Upper lobe of right lung (tissue), 1 donor: ENCODE measurements at places on chromosomes 3 and 15. TPM values are rescaled to one million over a fixed set of nuclear protein-coding genes. Genes with fewer than 3 reads are reported as not detected.

DNA sequence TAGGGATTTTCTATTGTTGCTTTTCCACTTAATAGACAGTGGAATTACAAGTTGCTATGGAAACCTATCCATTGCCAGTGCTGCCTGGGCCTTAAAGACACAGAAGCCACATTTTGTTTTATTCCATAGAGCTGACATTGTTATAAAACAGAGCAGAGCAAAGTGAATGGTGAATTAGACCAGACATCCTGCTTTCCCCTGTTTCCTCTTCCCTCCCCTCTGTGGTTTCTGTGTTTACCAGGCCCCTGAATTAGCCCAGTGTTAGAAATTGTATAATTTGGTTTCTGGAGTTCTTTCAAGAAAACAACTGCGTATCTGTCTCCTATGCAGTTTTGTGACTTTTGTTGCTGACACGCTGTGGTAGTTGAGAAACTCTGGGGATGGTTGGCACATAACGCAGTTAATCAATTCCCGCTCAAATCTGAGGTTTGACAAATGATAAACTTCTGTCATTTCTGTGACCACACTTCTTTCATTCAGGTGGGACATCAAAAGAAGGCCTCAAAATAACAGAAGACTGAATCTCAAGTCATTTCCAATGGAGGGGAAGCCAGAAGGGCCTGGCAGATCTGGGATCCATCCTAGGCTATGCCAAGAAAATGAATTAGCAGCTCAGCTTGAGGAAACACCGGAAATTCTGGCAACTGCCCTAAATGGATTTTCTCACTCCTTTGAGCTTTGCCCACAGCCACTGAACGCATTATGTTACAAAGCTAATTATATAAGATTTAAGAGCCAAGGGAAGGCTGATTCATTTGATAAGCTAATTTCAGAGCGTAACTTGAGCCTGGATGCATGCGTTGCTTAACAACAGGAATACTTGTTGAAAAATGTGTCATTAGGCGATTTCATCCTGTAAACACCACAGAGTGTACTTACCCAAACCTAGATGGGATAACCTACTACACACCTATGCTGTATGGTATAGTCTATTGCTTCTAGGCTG, 46.9 kb downstream of the NR1D2 start:
- no peak for DNase-seq
- H3K36me3 ChIP-seq = no peaks in the 10 kb centered on the region
- H3K27ac ChIP-seq = no peak overlapping the region
- no peaks in the 10 kb centered on the region for H3K27me3 ChIP-seq
- no peak overlapping the region for H3K4me3 ChIP-seq
- peaks cover 14% of the 10 kb centered on the region for H3K4me1 ChIP-seq

GRCh38 chr3:17065315-17065714, 180.6 kb downstream of the PLCL2 start:
- no peak overlapping the region for H3K4me3 ChIP-seq
- no peak overlapping the region for H3K27ac ChIP-seq
- DNase-seq = no peak
- H3K27me3 ChIP-seq = no peaks in the 10 kb centered on the region

DNA sequence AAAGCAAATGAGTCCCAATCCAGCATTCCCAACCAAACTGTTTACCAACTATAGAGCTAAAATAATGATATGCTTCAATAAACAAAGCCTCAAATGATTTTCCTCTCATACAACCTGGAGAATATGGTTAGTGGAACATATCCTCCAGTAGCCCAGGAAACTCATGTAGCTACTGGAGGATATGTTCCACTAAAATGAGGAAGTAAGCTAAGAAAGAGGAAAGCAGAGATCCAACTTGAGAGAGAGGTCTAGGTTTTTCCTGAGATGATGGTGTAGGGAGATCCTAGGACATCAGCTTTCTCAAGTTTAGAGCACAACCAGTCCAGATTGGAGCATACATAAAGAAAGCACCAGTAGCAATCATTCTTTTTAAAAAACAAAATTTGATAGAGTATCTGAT, 44.6 kb upstream of the SLC4A7 start:
- H3K27me3 ChIP-seq = no peaks in the 10 kb centered on the region
- H3K27ac ChIP-seq = no peak overlapping the region
- DNase-seq = no peak
- peaks cover 15% of the 10 kb centered on the region for H3K4me1 ChIP-seq
- no peaks in the 10 kb centered on the region for H3K36me3 ChIP-seq
- no peak overlapping the region for H3K4me3 ChIP-seq

- no peaks in the 10 kb centered on the region for H3K27me3 ChIP-seq
- peaks cover 10% of the 10 kb centered on the region for H3K36me3 ChIP-seq
- no peaks in the 10 kb centered on the region for H3K4me1 ChIP-seq
- H3K4me3 ChIP-seq = no peak overlapping the region
Measured at GRCh38 chr3:195366200-195366925, 76.5 kb downstream of the ACAP2 start.

GRCh38 chr3:29258161-29258560, 22.7 kb upstream of the RBMS3 start:
- H3K27ac ChIP-seq = no peak overlapping the region
- no peak overlapping the region for H3K4me3 ChIP-seq
- no peak for DNase-seq
- no peaks in the 10 kb centered on the region for H3K4me1 ChIP-seq

- no peak overlapping the region for H3K27ac ChIP-seq
- no peak overlapping the region for H3K4me3 ChIP-seq
- no peak for DNase-seq
- no peaks in the 10 kb centered on the region for H3K4me1 ChIP-seq
- no peaks in the 10 kb centered on the region for H3K27me3 ChIP-seq
Measured at GRCh38 chr3:111592143-111592542, 3.0 kb downstream of the ZBED2 start.

DNA sequence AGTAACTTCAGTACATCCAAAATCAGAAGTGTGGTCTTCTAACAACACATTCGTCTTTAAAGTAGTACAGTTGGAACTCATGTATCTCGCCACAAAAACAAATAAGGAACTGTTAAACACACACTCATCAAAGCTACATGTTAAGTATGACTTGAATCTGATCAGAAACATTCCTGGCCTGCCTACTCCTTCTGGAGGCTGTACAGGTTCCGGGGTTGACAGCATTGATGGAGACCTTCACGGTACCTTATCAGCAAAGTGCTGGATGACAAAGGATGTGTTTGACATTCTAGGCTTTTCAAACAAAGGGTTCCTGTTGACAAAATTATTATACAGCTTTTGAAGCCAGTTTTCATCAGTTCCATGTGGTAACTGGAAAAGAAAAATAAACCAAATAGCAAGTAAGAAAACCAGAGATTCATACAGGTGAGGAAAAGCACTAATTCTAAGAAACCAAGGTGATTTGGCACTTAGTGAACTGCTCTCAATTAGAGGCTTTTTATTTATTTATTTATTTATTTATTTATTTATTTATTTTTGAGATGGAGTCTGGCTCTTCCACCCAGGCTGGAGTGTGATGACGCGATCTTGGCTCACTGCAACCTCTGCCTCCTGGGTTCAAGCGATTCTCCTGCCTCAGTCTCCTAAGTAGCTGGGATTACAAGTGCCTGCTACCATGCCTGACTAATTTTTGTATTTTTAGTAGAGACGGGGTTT, 44.3 kb downstream of the MYO5C start:
- no peak for DNase-seq
- H3K4me3 ChIP-seq = no peak overlapping the region
- H3K27me3 ChIP-seq = no peaks in the 10 kb centered on the region
- peaks cover 4% of the 10 kb centered on the region for H3K4me1 ChIP-seq

DNA sequence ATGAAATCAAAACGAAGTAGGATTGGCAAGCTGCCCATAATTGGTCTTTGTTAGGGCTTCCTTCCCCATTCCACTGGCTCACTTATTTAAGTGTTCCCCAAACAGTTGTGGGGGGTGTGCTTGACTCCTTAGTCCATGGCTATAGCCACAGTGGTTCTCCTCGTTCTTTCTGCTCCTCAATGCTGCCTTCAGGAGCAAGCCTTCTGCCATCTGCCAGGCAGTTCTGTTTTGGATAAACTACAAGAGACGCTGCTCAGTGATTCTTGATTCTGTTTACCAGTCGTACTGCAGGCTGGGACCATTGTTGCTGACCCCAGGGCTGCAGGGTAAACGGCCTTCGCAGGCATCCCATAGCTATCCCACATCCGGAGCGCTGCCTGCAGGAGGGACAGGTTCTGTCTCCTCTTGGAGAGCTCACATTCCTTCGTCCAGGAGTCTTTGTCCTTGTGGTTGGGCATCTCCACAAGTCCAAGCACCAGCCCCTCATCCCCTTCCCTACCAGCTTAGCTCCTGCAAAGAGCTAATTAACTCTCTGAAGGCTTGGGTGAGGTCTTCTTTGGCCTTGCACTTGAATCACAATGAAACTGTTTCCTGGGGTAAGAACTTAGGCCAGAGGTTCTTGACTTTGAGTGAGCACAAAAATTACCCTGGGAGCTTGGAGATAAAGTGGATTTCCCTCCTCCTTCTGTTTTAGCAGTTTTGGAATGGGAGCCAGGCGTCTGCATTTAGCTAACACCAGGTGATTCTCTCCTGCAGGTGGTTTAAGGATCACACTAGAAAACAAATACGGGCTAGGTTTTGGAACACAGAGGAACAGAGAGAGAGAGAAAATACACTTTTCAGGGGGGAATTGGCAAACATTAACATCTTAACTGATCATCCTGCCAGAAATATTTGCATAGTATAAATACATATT, 114.9 kb downstream of the SV2B start:
- no peak for DNase-seq
- H3K27me3 ChIP-seq = no peaks in the 10 kb centered on the region
- H3K4me1 ChIP-seq = no peaks in the 10 kb centered on the region
- H3K27ac ChIP-seq = no peak overlapping the region

- H3K4me1 ChIP-seq = no peaks in the 10 kb centered on the region
- no peak overlapping the region for H3K4me3 ChIP-seq
- H3K27ac ChIP-seq = no peak overlapping the region
- no peaks in the 10 kb centered on the region for H3K36me3 ChIP-seq
Measured at GRCh38 chr15:100704281-100705055, 102.1 kb downstream of the ASB7 start.

DNA sequence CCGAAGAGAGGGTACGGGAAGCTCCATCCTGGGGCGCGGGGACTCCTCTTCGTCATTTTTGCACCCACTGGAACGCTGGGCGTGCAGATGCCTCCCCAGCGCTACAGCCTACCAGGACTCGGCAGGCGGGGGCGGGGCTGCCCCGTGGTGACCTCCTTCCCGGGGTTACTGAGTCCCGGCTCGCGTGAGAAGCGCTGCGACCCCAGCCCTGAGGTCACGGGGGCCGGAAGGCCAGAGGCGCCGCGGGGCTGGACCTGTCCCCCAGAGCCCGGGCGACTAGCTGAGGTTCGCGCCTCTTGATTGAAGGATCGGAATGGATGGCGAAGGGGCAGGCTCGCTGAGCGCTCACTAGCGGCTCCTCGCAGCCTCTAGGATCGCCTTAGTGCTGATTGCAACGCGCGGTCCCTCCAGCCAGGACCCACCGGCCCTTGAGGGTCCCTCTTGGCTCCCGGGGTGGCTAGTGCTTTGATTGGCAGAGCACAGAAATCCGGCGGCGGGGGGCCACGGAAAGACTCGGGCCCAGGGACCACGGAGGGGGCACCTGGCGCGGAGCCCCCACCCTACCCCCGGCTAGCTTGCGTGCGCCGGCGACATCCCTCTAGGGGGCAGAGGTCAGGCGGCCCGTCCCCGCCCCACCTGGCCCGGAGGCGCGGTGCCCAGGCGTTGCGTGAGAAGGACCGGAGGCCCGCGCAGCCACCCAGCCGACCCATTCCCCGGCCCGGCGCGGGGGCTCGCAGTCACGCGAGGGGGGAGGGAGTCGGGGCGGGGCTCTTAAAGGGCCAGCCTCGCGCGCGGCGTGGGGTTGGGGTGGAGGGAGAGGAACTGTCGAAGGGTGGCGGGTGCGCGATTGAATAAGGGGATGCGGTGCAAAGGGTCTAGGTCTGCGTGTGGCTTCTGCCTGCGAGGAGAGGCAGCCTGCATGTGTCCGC, 781 bp upstream of the CYP1A1 start:
- peak overlapping the region; percentile 59 for H3K27ac ChIP-seq
- H3K4me3 ChIP-seq = peak overlapping the region; percentile 64
- peak; percentile 80 for DNase-seq
- no peaks in the 10 kb centered on the region for H3K27me3 ChIP-seq
- no peaks in the 10 kb centered on the region for H3K36me3 ChIP-seq

DNA sequence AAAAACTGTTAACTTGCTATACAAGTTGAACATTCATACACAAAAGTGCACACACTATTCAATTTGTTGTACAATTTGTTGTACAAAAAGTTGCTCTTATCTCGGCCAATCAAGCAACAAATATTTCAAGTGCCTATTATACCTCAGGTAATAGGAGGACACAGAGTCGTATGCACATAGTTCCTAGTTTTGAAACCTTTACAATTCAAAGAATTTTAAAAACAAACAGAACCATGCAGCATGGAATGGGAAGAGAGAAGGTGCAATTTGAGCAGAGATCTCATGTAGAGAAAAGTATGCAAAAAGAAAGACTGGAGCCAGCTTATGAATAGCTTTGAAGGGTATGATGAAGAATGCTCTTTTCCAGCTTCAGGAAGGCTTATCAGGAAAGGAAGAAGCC, 46.5 kb upstream of the ARPP19 start:
- H3K27ac ChIP-seq = no peak overlapping the region
- H3K36me3 ChIP-seq = peaks cover 68% of the 10 kb centered on the region
- DNase-seq = no peak
- H3K27me3 ChIP-seq = no peaks in the 10 kb centered on the region
- no peaks in the 10 kb centered on the region for H3K4me1 ChIP-seq

GRCh38 chr3:62367763-62368195, 5.6 kb downstream of the FEZF2 start:
- no peak overlapping the region for H3K27ac ChIP-seq
- DNase-seq = no peak
- peaks cover 67% of the 10 kb centered on the region for H3K27me3 ChIP-seq
- no peaks in the 10 kb centered on the region for H3K36me3 ChIP-seq

GRCh38 chr3:147702509-147702908, 293.3 kb downstream of the ZIC1 start:
- no peak overlapping the region for H3K27ac ChIP-seq
- no peaks in the 10 kb centered on the region for H3K27me3 ChIP-seq
- no peak for DNase-seq
- H3K4me3 ChIP-seq = no peak overlapping the region
- H3K4me1 ChIP-seq = no peaks in the 10 kb centered on the region
- no peaks in the 10 kb centered on the region for H3K36me3 ChIP-seq

- no peaks in the 10 kb centered on the region for H3K27me3 ChIP-seq
- H3K36me3 ChIP-seq = no peaks in the 10 kb centered on the region
- no peak for DNase-seq
- H3K27ac ChIP-seq = no peak overlapping the region
- H3K4me1 ChIP-seq = no peaks in the 10 kb centered on the region
- H3K4me3 ChIP-seq = no peak overlapping the region
Measured at GRCh38 chr3:182516597-182517336, 276.5 kb upstream of the ATP11B start.

DNA sequence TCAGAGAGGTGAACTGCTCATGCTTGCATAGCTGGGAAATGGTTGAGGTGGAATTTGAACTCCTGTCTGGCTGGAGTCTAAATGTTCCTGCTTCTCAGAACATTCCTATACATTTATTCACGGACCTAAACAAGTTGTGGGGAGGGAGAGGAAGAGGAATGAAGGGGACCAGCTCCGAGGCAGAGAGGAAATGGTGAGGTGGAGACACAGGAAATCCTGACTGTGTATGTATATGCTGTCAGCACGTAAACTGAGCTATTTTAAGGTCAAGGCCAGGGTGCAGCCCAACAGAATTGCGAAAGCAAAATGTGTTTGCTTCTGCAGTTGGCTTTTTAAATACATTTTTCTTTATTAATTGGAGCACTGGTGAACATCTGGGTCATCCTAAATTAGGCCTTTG, 74.1 kb upstream of the POMGNT2 start:
- peaks cover 21% of the 10 kb centered on the region for H3K4me1 ChIP-seq
- no peaks in the 10 kb centered on the region for H3K36me3 ChIP-seq
- peak overlapping the region; percentile 61 for H3K27ac ChIP-seq
- DNase-seq = no peak

Gene MEGF11
- total RNA-seq = 3.0 TPM

Gene SGO1
- total RNA-seq = not detected

Gene BCHE
- 6.8 TPM for total RNA-seq

Gene IL17RE
- 22.6 TPM for total RNA-seq

Gene RPL32
- total RNA-seq = 1,191 TPM

Gene LEKR1
- total RNA-seq = 2.1 TPM

Gene SLC24A5
- total RNA-seq = 0.84 TPM

Gene HTR3E
- total RNA-seq = not detected
